ENCODE measurements at places on chromosomes 2 and 18.
A peak's percentile ranks its signal among the peaks of the same experiment; 100 is the strongest.

- DNase-seq, result no peak
Observed at GRCh38 chr18:22844190-22844589, 88.9 kb upstream of the RBBP8 start.

DNA sequence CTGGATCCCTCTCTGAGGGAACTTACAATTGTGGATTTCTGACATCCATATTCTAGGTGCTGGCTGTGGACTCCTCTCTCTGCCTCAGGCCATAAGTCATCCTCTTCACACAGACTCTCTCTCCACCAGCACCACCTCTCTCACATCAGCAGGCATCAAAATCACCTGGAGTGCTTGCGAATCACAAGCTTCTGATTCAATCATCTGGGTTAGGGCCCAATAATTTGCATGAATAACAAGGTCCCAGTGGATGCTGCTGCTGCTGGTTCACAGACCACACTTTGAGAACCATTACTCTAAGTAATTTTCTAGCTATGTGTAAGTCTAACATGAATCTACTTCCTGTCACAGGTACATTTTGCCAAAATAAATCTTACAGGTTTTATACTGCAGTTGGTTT is 214.9 kb downstream of the DSEL start:
- DNase-seq, result no peak

DNA sequence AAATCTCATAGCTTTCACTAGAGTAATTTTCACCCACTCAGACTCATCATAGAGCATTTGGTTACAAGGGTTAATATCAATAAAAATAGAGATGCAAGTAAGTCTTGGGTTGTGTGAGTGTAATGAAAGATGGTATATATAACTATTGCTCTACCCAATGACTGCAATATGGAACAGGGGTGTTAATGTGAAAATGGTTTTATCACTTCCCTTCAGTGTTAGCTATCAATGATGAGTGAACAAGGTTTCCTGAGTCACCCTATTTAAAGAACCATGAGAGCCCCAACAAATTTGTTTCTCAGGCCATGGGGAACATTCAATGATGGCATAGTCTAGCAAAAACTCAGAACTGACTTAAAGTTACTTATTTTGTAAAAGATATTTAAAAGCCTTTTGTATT is 1133.6 kb upstream of the ZEB2 start:
- no peak for DNase-seq

DNA sequence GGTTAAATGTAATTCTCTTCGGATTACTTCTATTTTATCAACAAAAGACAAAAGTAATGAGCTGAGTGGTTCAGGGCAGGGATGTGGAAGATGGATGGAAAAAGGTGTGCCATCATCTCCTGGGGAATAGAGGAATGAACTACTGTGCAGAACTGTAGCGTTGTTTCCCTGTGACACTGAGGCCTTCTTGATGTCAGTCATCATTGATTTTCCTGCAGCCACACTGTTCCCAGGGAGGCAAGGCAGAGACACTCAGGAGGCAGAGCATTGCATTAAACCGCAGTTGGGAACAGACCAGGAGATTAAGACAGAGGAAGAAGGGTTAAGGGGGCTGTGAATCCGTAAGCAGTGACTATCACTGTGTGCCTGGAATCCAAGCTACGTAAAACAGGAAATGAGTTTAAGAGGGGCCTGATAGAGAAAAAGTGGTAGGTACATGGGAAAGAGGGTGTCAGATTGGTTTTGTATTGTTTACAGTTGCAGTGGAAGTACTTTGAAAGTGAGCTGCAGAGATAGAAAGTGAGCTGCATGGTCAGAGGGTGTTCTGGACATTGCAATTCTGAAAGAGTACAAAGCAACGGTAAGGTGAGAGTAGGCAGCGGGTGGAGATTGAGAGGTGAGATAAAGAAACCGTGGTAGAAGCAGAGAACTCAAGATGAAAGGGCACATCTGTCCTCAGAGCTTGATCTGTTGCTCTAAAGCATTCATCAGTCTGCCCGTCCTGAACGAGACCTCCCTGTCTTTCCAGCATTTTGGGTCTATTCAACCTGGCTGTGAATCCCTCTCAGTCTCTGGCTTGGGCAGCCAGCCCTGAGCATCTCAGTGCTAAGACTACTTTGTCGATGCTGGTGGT is 793.4 kb upstream of the CELF4 start:
- no peak for DNase-seq

DNA sequence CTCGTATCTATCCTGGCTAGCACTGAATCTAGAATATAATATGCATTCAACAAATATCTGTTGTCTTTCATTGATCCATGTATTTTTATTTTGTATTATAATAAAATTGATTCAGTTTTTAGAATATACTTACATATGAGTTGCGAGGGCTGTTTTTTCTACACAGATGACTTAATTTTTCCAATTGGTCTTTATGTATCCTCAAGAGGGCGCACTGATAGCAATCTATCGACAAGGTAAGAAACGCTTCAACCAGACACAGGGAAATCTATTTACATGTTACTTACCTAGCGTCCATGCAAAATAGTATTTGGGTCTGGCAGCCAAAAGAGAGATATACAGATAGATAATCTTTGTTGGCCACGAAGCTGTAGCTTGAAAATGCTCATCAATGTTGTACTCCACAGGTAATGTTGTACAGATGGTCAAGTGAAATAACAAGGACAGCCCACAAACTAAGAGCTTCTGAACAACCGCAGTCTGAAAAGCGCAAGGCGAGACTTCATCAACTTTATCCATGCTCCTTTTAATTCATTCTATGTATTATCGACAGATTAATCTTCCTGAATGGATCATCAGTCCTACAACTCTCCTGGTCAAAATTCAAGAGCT is 35.5 kb upstream of the KIDINS220 start:
- no peak for DNase-seq

DNA sequence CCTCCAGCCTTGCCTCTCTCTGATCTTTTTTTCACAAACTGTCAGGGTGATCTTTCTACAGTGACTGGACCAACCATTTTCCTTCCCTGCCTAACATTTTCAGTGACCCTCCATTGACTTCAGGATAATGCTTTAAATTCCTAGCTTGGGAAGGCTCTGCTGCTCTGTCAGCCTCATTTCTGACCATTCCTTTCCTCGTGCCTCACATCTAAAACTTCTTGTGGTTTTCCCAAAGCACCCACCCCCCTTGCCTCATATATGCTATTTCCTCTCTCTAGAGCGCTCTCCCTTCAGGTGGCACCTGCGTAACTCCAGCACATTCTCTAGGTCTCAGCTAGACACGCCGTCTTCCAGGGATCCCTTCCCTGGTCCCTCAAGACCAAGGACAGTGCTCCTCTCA is 37.2 kb downstream of the DRC1 start:
- no peak for DNase-seq

DNA sequence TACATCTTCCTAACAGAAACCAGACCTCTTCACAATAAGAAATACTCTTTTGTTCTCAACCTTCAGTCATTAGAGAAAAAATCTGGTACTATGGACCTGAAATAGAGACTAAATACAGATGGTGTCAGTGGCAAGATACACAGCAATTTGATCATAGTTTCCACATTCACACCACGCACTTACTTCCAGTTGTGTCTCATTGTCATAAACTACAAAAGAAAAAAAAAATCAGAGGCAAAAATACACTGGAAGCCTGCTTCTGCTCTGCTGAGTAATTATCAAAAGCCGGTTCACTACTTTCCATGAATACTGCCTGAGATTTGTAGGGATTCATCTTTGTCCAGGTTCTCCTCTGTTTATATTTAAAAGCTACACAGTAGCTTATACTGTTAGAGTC is 182.6 kb downstream of the PID1 start:
- no peak for DNase-seq

DNA sequence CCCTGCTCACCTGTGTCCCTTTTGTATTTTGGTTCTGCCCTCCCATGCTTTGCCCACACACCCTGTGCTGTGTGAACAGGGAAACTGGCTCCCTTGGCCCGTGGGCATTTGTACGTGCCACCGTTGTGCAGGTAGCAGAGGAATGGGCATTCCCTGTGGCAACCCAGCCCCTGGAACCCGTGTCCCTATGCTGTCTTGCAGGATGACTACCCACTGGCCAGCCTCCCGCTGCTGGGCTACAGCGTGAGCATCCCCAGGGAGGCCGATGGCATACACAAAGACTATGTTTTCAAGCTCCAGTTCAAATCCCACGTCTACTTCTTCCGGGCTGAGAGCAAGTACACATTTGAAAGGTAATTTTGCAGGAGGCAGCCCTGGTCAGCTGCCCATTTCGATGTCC is 15.3 kb downstream of the STK25 start:
- DNase-seq, result no peak

GRCh38 chr2:186431306-186431705 is 54.8 kb upstream of the ZC3H15 start:
- DNase-seq, result no peak

GRCh38 chr2:133360882-133361281 is 207.4 kb downstream of the NCKAP5 start:
- DNase-seq, result no peak

DNA sequence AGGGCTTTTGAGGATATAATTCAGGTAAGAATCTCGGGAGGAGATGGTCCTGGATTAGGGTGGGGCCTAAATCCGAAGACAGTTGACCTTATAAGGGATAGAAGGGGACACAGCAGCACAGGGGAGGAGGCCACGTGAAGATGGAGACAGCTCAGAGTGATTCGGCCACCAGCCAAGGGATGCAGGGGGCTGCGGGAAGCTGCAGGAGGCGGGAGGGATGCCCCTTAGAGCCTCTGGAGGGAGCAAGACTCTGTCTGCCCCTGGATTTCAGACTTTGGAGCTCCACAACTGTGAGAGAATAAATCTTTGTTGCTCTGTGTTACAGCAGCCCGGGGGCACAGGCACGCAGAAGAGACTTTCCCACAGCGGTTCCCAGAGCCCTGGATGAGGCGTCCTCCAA is 143.7 kb downstream of the ASB1 start:
- DNase-seq, result no peak

GRCh38 chr18:48940854-48941611 is 9.7 kb downstream of the SMAD7 start:
- DNase-seq, result no peak

GRCh38 chr2:16629044-16629443 is 36.6 kb downstream of the CYRIA start:
- DNase-seq, result no peak

- DNase-seq, result no peak
Observed at GRCh38 chr2:15271941-15272542, 289.1 kb downstream of the NBAS start.

- no peak for DNase-seq
Observed at GRCh38 chr2:26174691-26175465, 2.0 kb downstream of the GAREM2 start.

- peak; percentile 51 for DNase-seq
Observed at GRCh38 chr2:219335373-219335786, 2.8 kb upstream of the RESP18 start.

- DNase-seq, result no peak
Observed at GRCh38 chr2:8692783-8693156, 10.9 kb downstream of the ID2 start.

GRCh38 chr18:26516964-26517363 is 31.4 kb downstream of the KCTD1 start:
- DNase-seq, result no peak

DNA sequence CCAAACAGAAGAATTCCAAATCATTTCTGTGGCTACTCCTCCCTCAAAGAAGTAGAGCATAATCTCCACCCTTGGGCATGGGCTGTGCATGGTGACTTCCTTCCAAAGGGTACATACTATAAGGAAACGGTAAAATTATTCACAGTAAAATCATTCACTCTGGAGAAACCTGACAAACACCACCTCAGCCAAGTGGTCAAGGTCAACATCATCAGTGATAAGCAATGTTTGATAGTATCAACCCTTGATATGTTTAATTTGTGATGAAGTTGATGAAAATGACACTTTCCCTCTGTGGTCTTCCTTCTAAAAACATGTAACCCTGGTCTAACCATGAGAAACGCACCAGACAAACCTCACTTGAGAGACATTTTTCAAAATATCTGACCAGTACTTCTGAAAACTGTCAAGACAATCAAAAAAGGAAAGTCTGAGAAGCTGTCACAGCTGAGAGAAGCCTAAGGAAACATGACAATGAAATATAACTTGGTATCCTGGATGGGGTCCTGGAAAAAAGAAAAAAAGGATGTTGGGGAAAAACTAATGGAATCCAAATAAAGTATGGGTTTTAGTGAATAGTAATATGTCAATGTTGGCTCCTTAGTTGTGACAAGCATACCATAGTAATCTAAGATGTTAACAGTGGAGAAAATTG is 9.4 kb upstream of the TXNDC2 start:
- DNase-seq, result no peak

DNA sequence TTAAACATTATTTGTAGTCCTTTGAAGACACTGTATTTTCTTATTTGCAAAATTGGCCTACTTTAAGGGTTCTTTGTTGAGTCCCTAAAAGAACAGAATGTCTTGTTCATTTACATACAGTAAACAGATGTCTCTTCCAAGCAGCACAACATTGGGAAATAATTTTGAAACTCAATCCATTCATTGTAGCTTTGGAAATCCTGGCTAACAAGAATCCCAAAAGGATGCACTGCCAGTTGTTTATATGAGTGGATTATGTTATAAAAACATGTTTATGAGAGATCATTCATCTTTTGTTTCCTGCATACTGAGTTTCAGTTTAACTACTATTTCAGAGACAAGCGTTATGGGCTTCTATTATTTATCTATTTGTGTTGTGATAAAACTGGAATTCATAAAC is 499.3 kb downstream of the PID1 start:
- no peak for DNase-seq

- DNase-seq, result no peak
Observed at GRCh38 chr2:133492719-133493380, 75.4 kb downstream of the NCKAP5 start.

GRCh38 chr2:234628953-234629352 is 132.1 kb upstream of the ARL4C start:
- no peak for DNase-seq

DNA sequence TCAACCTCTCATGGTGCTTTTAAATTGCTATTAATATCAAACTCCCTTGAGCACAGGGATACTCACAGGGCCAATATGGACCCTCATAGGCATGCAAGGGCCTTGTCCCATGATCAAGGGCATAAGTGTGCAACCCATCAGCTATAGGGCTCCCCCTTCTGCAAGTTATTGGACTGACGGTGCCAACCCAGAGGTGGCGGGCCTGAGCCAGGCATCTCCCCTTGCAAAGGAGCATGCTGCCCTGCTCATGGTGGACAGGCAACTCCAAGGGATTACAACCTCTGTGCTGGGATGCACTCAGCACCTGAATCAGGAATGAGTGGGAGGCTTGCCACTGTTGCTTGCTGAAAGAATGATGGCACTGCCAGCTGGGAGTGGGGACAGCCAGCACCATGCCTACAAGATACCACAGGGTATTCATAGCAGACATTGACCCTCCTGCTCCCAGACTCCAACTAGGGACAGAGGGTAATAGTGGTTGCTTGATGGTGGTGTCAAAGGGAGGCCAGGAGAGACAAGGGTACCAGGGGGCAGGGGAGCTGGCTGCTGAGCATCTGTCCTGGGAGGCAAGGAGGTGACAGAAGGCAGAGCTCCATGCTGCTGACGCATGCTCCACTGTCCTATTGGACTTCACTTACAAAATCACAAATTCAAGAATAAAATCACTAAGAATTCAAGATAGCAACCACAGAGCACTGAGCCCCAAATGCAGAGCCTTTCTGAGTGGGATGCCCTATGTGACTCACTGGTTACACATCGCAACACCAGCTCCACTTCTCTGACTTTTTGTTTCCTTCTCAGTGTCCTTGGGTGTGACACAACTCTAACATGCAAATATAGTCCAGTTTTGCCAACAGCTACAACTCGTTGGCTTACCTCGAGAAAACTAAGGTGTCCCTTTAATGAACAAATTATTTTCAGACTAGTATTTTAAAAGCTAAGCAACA is 157.1 kb upstream of the CCDC150 start:
- no peak for DNase-seq

- DNase-seq, result no peak
Observed at GRCh38 chr2:17076533-17076932, 410.9 kb upstream of the CYRIA start.
